Upper lobe of left lung (tissue), 6 donors: ENCODE measurements at places on chromosomes 5 and 9. TPM values are rescaled to one million over a fixed set of nuclear protein-coding genes. Genes with fewer than 3 reads are reported as not detected.

- H3K27me3 ChIP-seq: no peaks in the 10 kb centered on the region
- H3K36me3 ChIP-seq: no peaks in the 10 kb centered on the region
- H3K4me3 ChIP-seq: no peak overlapping the region
- no peaks in the 10 kb centered on the region for H3K4me1 ChIP-seq
- no peak overlapping the region for H3K27ac ChIP-seq
- DNase-seq: no peak
These were observed 12.8 kb downstream of the MRPL36 start for GRCh38 chr5:1786621-1787471.

DNA sequence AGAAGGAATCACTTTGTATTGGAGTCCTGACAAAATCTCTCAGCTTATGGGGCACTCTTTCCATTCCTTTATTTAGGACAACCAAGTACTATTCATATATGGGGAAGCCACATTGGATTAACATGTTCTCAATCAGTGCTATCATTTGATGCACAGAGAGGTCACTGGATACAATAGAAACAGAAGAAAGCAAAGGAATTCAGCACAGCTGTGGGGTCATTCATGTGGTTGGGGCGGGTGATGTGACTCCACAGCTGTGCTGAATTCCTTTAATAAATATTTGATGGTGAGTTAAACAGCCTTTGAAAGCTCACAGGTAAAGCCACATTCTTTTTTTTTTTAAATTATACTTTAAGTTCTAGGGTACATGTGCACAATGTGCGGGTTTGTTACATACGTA lies 854 bp upstream of the TEX48 start:
- H3K4me1 ChIP-seq: no peaks in the 10 kb centered on the region
- H3K27ac ChIP-seq: no peak overlapping the region
- no peak overlapping the region for H3K4me3 ChIP-seq
- no peaks in the 10 kb centered on the region for H3K36me3 ChIP-seq
- H3K27me3 ChIP-seq: no peaks in the 10 kb centered on the region
- no peak for DNase-seq

DNA sequence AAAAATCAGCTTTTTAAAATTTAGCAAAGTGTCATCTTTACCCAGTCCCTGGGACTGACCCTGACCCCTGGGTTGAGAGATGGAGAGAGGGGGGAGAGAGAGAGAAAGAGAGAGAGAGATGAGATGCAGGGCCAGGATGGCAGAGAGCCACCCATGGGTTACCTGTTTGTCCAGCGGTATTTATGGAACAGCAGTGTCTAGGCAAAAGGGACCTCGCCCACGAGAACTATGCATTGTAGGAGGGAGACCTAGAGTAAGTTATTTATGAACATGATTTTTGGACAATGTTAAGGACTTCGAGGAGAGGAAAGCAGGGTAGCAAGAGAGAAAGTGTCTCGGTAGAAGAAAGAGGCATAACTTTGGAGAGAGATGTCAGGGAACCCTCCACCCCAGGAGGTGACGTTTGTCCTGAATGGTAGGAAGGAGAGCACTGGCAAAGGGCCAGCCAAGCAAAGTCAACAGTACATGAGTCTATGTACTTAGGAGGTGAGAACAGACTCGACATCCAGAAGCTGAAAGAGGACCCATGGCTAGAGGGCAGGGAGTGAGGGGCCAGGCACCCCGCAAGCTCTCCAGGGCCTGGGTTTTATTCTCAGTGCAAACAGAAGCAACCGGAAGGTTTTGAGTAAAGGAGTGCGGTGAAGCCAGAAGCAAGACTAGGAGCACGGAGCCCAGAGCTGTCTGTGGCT lies 30.5 kb upstream of the MSX2 start:
- no peak for DNase-seq
- no peak overlapping the region for H3K27ac ChIP-seq
- no peaks in the 10 kb centered on the region for H3K4me1 ChIP-seq
- no peak overlapping the region for H3K4me3 ChIP-seq
- peaks cover 12% of the 10 kb centered on the region for H3K27me3 ChIP-seq

DNA sequence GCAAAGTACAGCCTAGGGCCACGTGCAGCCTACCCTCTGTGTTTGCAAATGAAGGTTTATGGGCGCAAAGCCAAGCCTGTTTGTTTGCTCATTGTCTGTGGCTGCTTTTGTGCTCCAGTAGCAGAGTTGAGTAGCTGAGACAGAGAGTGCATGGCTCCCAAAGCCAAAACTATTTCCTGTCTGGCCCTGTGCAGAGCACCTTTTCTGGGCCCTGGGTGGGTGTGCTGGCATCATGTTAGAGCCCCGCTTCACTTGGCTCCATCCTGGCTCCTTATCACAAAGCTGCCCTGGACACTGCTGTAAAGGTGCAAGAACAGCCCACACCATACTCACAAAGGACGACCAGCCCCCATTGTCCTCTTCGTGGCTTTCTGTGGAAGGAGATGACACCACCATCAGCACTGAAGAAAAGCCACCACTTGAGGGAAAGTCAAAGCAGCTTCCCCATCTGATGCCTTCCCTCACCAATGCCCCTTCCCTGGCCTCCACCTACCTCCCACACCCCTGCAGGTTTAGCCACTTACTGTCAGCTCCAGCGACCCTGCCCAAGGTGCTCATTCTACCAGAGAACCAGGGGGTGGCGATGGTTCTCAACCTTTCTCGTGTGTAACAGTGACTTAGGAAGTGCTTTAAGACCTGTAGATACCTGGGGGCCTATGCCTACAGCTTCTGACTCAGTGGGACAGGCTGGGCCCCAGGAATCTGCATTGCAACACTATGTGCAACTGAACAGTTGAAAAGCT lies 23.4 kb downstream of the LCP2 start:
- H3K27ac ChIP-seq: no peak overlapping the region
- H3K27me3 ChIP-seq: no peaks in the 10 kb centered on the region
- no peak for DNase-seq
- H3K4me3 ChIP-seq: no peak overlapping the region

DNA sequence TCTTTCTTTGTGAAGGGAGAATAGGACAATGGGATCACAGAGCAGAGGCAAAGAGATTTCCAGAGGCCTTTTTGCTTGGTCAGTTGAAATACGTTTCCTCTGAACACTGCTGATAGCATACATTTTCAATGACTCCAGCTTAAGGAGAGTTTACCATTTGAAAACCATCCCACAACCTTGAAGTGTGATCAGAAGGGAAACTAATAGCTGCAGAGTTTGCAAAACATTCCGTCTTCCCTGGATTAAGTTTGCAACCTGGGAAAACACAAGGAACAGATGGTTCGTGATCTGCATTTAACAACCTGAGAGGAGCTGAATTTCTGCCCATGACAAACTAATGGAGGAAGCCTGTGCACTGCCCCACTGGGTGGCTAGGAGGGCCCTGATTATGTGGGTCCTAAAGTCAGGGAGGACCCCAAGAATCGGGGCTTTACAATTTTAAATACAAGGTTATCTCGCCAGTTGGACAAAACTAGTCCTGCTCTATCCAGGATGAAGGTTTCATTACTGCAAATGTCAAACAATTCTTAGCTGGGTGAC lies 35.6 kb downstream of the MTX3 start:
- H3K36me3 ChIP-seq: no peaks in the 10 kb centered on the region
- H3K4me1 ChIP-seq: no peaks in the 10 kb centered on the region
- H3K27ac ChIP-seq: no peak overlapping the region
- DNase-seq: no peak
- H3K4me3 ChIP-seq: no peak overlapping the region
- no peaks in the 10 kb centered on the region for H3K27me3 ChIP-seq

DNA sequence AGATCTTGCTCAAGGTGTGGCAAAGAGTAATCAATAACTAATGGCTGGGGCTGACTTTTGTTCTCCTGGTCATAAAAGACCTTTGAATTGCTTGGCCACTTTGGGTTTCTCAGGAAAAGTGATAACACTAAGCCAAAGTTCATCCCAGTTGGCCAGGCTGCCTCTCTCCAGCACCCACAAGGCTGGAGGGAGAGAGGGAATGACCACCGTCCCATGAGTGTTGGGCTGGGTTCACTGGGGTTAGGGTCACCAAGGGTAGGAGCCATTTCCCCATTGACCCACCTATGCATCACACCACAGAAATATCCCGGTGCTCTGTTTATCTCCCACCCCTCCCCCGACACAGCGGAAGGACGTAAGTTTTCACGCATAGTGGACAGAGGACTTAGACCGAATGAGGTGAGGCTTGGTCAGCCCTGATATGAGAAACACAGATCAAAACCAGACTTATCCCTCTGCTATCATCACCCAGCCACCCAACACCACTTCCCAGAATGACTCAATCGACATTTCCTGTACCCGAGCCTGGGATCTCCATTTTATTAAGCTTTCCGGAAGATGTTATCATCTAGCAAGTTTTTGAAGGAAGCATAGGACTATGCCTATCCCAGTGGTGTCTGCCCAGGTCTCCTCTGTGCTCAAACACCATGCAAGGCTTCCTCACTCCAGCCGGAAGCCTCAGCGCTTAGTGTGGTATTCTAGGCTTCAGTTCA lies 27.0 kb upstream of the PPARGC1B start:
- no peak overlapping the region for H3K4me3 ChIP-seq
- H3K27me3 ChIP-seq: no peaks in the 10 kb centered on the region
- no peaks in the 10 kb centered on the region for H3K36me3 ChIP-seq
- H3K4me1 ChIP-seq: no peaks in the 10 kb centered on the region
- H3K27ac ChIP-seq: no peak overlapping the region

DNA sequence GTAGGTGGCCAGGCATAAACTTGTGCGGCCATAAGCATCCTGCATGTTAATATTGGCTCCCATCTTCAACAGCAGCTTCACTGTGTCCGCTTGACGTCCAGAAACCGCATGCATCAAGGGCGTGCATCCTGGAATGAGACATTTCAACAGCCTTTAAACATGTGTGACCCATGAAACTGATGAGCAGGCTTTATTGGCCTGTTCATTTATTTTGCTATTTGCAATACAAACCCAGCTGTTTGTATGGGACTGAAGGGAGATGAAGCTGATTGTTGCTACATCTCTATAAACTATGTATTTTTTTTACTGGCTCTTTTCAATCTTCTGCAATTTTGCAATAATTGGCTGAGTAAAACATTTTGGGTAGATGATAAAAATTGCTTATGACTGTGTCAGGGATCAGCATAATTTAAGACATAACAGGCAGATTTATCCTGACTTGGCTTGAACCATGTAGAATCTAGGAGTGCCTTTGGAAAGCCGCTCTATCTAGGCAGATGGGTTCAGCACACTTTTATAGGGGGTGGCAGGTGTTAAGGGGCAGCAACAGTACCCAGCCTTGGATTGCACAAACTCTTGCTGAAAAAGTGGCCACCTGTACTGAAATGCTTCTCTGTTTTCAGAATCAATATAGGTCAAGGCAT lies 56.9 kb downstream of the ANKRD55 start:
- no peak overlapping the region for H3K27ac ChIP-seq
- no peaks in the 10 kb centered on the region for H3K36me3 ChIP-seq
- no peak for DNase-seq
- H3K27me3 ChIP-seq: no peaks in the 10 kb centered on the region

DNA sequence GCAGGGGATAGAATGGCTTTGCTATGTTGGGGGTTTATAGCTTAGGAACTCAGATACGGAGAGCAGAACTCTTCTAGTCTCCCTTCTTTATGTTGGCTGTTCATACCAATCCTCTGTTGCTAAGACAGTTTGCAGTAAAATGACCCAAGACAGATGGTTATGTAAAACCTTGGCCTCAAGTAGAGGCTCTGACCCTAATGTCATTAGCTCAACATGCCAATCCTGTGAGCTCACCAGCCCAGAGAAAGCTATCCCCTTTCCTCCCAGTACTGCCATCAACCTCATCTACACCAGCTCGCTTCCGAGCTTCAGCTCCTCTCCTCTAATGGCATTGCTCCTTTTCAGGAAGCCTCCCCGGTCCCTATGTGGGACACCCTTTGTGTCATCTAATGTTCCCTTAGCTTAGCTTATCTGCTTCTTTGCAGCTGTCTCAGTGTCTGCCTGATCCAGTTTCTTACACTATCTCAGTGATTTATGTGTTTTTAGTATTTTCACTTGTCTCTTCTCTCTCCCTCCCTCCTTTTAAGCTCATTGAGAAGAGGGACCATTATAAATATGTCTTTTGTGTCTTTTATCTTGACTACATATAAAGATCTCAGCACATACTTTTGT lies 281.3 kb upstream of the CLINT1 start:
- no peaks in the 10 kb centered on the region for H3K27me3 ChIP-seq
- H3K4me3 ChIP-seq: no peak overlapping the region
- no peak for DNase-seq
- H3K27ac ChIP-seq: no peak overlapping the region

DNA sequence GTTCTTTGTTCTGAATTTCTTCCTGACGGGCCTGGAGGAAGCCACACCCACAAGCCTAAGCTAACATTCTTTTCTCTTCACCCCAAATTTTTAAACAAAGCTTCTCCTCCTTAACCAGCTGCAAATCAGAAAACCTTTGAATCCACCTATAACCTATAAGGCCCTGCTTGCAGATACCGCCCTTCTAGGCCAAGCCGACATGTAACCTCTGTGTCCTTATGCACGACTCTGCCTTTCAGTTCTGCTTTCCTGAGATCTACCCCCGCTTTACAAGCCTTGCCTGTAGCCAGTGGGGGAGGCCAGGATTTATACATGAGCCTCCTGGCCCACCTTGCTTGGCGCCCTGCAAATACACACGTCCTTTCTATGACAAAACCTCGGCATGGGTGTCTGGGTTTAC lies 19.3 kb downstream of the BRD9 start:
- no peak overlapping the region for H3K4me3 ChIP-seq
- H3K4me1 ChIP-seq: no peaks in the 10 kb centered on the region
- H3K27me3 ChIP-seq: no peaks in the 10 kb centered on the region
- H3K36me3 ChIP-seq: peaks cover 28% of the 10 kb centered on the region
- no peak overlapping the region for H3K27ac ChIP-seq

DNA sequence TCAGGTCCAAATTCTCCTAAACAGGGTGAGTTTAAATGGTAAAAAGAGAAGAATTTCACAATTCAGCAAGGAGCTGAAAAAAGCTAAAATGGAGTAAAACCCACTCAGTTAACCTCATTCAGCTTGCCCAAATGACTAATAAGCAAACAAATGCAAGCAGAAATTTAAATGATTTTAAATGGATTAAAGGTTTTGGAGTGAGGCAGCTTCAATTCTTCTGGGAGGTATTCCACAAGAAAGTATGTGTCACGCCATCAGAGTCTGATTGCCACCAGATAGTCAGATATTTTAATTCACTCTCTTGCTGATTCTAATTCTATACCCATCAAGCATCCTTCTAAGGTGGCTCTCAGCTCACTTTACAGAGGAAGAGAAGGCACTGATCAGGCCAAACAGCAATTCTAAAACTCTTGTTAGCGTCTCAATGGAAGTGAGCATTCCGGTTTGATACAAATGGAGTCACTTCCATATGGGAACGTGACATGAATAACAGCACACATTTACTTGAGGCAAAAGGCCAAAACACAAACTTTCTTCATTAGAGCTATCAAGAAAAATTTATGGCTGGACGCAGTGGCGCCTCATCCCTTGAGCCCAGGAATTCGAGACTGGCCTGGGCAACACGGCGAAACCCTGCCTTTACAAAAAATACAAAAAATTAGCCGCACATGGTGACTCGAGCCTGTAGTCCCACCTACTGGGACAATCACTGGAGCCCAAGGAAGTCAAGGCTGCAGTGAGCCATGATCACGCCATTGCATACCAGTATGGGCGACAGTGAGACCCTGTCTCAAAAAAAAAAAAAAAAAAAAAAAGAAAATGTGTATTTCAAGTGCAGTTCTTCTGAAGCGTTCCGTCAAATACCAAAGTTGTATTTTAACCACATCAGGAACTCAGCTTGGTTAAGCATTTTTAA lies 2.0 kb downstream of the CLK4 start:
- H3K4me3 ChIP-seq: peak overlapping the region; percentile 66
- H3K36me3 ChIP-seq: peaks cover 15% of the 10 kb centered on the region
- H3K27ac ChIP-seq: peak overlapping the region; percentile 99

The DTWD2 gene
- total RNA-seq: 7.1 TPM

The LTC4S gene
- total RNA-seq: 14.1 TPM

The TLX3 gene
- not detected for total RNA-seq
